Activated T-cell treated with anti-CD3 and anti-CD28 coated beads, Interleukin-2, amount 50 U/mL, for 4 hours (primary cell): ENCODE measurements at places on chromosomes 1 and 21. TPM values are rescaled to one million over a fixed set of nuclear protein-coding genes. Genes with fewer than 3 reads are reported as not detected.

The CYP4X1 gene
- total RNA-seq = not detected

The TRIM67 gene
- total RNA-seq = not detected

The GBP4 gene
- 53.2 TPM for total RNA-seq

The CD164L2 gene
- total RNA-seq = not detected

The SYTL1 gene
- 6.8 TPM for total RNA-seq

The TBX19 gene
- total RNA-seq = 0.48 TPM

The MYCL gene
- 0.38 TPM for total RNA-seq

The ATAD3C gene
- 0.33 TPM for total RNA-seq

The FMO5 gene
- total RNA-seq = 0.22 TPM

The TMOD4 gene
- total RNA-seq = 0.52 TPM

The SPRR2G gene
- total RNA-seq = not detected

The LCE3B gene
- total RNA-seq = not detected

DNA sequence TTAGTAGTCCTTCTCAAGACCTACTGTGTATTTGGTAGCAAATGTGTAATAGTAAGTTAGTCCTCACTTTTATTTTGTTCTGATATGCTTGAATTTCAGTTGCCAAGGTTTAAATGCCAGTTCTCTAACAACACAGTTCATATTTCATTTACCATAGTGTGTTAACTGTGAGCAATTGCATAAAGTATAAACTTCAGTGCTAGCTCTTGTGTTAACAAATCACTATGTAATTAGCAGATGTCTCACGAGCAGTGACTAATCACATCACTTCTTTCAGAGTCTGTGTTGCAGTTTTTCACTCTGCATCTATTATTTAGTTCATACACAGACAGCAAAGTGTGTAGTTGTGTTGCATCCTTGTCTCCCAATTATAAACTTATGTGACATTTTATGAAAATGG, 47.8 kb downstream of the ZMYM4 start:
- DNase-seq = no peak

DNA sequence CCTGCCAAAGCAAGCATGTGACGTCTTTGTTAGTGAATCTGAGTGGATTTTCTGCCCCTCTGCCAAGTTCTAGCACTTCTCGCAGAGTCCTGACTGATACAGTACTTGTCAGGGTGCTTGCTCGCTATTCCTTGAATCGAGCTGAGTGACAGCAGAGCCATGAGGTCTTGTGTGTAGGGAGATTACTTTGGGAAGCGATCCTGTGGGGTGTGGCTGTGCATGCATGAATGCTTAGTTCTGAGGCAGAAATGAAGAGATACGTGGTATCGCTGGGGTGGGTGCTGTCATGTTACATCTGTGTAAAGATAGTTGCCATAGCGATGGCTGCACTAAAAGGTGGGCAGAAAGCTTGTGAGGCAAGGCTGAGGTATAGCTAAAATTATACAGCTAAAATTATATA, 19.3 kb upstream of the DNAJC28 start:
- DNase-seq = no peak

GRCh38 chr21:42532466-42533181, 19.0 kb downstream of the SLC37A1 start:
- no peak for DNase-seq

- DNase-seq = no peak
Observed at GRCh38 chr1:169957884-169958283, 64.2 kb upstream of the SCYL3 start.

DNA sequence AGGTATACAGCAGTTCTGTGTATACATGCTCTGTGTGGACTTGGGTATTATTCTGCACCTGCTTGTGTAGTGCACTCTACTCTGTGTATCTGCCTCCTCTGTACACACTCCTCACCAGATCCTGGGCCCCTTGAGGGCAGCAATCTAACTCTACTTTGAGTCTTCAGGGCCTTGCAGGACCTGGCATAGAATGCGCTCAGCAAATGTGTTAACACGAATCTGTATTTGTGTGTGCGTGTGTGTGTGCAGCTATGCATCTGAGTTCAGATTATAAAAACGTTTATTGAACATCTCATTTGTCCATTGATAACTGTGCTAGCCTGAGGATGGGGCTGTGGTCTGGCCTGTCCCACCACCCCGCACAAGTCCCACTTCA, 3.9 kb upstream of the MEF2D start:
- no peak for DNase-seq

DNA sequence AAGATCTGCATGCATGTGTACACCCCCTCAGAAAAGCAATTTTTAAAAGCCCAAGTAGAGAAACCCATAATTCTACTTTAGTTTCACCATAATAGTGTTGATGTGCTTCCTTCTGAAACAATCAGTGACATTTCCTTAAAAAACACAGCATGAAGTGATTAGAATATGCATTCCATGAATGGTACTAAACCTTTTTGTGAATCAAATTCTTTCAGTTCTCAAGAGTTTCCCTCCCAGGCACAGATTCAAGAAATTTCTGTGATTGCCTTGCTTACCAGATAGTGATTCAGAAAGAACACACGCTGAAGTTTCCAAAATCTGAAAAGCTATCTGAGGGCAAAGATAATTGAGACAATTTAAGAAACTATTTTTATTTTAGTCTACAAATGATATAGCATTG, 136.4 kb upstream of the ADGRL2 start:
- no peak for DNase-seq

DNA sequence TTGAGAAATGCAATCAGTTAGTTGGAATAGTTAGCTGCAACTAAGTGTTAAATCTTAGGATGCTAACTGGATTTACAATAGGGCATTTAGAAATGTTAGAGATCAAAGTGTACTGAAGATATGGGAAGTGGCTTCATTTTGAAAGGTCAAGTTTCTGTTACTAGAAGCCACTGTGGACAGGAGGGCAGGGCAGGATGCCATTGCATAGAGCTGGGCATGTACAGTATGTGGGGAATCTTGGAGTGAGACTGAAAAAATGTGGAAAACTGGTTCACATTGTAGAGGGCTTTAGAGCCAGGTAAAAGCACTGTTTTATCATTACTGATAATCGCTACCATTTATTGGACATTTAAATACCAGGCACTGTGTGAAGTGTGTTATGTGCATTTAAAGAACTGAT, 31.0 kb downstream of the ARID1A start:
- DNase-seq = no peak

- DNase-seq = no peak
Observed at GRCh38 chr1:155019377-155020245, 14.0 kb downstream of the DCST2 start.

DNA sequence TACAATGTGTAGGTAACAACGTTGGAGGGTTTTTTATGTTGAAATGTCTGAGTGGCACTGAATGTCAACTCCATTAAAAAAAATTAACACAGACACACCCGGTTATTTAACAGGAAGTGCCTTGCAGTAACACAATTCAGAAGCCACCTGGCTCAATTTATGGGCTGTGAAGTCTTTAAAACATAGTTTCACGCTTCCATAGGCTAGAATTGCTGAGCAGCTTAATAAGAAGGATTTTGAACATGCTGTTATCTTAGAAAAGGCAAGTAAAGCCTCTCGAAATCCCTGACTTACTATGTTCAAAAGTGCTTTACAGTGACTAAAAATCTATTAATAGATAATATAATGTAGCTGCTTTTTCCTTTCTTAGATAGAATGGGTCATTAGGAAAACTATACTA, 19.7 kb downstream of the SRSF4 start:
- no peak for DNase-seq

DNA sequence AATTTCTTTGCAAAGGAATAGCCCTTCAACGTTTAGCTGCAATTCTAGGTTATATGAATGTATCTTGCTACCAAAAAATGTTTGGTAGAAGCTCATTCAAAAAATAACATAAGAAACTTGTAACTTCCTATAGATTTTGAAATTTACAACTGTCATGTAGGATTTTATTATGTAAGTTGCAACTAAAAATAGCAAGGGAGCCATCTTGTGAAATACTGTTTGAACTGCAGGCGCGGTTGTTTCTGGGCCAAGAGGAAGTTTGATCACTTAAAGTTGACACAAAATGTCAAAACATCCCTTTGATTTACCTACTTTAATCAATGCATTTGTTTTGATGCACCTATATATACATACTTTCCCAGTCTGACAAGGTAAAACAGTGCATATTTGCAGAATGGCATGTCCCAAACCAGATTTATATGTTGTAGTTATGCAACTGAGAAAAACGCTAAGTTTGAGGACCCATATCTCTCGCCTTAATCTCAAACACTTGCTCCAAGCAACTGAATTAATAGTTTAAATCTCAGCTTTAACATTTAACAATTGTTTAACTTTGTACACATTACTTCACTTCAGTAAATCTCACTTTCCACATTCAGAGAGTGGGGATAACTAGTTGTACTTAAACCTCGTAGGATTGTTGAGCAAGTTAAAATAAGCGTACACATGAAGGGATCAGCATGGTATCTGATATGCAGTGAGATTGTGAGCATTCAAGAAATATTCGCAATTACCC, 63.9 kb downstream of the KCNK2 start:
- no peak for DNase-seq

DNA sequence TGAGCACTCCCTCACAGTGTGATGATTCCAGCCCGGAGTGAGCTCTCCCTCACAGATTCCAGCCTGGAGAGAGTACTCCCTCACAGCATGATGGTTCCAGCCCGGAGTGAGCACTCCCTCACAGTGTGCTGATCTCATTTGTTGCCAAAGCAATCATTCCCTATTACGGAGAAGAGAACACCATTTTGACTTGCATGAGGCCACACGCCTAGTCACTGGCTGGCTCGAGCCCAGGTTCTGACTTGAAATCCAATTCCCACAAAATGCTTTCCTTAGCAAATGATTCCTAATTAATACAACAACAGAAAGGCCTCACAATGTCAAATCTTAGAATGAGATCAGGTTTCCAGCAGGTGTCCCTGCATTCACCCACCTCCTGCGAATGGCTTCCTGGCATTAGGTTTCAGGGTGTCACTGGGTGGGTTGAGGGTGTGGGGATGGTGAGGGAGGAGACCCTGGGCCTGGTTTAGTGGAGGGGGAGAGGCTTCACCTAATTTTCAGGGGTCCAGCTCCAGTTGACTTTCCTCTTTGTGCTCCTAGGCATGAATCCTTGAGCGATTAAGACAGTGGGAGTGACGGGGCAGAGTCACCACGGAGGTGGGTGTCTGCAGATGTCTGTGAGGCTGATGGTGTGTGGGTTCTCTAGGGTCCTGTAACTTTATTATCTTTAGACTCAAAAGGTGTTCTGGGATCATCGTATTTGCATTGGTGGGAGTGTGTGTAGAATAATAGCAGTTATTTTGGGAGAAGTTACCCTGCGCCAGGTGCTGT, 158.5 kb downstream of the KCNJ6 start:
- no peak for DNase-seq

- no peak for DNase-seq
Observed at GRCh38 chr1:210076620-210077019, 138.6 kb downstream of the SYT14 start.

DNA sequence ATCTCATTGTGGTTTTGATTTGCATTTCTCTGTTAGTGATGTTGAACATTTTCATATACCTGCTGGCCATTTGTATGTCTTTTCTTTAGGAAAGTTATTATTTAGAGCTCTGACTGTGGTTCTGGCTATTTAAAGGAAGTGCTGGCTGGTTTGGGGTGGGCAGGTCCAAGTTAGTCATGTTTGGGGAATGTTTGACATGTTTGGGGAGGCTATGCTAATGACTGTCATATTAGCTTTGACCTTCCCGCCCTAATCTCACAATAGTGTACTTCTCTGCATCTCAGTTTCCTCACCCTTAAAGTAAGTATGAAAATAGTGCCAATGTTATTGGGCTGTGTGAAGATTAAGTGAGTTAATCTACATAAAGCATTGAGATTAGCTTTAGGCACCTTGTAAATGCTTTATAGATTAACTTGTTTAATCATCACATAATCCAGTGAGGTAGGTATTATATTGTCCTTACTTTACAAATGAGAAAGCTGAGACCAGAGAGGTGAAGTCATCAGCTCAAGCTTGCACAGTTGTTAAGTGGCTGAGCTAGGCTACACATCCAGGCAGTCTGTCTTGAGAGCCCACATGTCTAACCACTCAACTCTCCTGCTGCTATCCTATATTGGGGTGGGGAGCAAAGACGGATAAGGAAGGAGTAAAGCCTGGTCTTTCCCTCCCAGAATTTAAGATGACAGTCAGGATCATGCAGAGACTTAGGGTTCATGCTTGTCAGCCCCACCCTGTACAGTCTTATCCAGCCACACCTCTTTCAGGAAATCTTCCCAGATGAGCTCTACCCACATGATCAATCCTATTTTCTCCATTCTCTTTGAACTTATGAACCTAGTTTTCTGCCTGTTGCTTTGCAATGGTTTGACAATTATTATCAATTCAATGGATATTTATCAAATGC, 22.8 kb upstream of the CRNN start:
- DNase-seq = no peak

DNA sequence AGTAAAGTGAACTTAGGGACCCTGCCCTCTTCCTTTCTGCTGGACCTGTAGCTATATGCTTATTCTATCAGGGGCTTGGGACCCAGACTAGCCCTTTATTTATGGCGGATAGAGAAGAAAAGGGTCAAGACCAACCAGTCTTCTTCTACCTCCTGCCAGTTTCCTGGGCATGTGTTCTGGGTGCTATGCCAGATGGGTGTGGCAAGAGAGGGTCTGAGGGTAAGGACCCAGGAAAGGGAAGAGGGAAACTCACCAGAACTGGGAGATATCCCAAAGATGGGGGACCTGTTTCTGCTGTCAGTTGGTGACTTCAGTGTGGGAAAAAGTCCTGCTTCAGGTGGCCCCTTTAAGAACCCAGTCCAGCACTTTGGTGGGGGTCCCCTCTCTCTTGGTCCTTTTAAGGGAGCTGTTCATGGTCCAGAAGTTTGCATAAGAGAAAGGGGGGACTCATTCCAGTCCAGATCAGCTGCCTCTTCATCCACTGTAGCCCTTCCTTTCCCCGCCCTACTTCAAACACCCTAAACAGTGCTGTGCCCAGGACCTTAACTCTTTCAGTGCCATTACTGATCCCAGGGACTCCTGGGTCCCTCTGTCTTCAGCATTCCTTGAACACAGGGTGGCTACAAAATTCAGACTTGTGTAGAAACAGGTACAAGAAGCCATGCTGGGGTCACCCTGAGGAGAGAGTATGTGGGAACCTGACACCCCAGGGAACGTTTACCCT, 18.4 kb downstream of the SSR2 start:
- DNase-seq = no peak

DNA sequence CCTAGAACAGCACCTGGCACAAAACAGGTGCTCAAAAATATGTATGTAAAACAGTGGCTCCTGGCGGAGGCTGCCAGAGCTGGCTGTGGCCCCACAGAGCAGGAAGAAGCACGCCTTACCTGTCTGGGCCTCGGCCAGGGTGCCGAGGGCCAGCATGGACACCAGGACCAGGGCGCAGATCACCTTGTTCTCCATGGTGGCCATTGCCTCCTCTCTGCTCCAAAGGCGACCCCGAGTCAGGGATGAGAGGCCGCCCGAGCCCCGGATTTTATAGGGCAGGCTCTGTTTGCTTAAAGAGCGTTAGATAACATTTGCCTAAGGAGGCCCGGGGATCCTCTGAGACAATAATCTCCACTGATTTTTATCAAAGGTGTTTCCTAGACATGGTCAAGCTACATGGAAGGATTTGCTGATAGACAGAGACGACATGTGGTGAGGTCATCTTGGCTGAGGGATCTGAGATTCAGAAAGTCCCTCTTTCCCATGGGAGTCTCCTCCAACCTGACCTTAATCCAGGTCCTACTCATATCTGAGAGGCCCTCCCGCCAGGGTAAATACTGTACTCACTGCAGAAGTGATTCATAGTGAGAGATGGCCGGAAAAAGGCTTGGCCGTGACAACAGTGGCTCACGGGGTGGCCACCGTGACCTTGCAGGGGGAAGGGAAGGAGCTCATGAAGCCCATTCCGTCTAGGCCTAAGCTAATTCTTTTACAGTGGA, at the start of gene TFF1:
Gene TFF1 (minus strand): TSS at position 244 of the 719 bp plus-strand sequence. CDS start 40 bp downstream, at position 204.
- DNase-seq = no peak
